ENCODE measurements at places on chromosomes 6 and 20.

DNA sequence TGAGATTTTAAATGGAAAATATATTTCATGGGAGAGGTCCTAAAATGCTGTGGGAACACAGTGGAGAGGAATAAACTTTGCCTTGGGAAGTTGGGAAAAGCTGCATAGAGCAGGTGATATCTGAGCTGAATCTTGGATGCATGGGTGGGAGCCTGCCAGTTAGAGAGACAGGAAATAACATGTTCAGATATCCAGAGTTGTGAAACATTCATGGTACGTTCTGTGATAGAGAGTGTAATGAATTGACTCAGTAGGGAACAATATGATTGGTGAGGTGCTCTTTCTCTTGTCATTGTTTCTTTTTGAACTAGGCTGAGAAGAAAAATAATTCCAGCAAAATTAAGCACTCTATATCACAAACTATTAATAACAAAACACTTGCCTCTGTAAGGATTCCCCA lies 72.8 kb downstream of the RPS12 start:
- no peak for DNase-seq

DNA sequence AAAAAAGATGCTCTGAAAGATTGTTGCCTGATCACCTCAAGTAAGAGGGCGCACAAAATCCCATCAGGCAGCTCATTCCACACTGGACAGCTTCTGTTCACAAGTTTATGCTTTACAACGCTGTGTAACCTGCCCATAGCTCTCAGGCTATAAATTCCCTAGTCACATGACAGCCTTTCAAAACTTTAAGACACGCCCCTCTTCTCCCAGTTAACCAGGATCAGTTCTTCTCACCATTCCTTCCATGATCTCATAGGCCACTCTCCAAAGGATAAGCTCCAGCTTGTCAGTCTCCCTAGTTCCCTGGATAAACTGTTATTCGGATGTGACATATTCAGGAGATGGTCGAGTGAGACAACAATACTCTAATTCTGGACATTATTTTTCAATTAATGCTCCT lies 15.0 kb downstream of the ADNP start:
- no peak for DNase-seq

- no peak for DNase-seq
Measured at GRCh38 chr6:150494241-150494640, 105.4 kb upstream of the PLEKHG1 start.

- DNase-seq: no peak
Measured at GRCh38 chr6:98992535-98992934, 44.8 kb upstream of the FBXL4 start.

DNA sequence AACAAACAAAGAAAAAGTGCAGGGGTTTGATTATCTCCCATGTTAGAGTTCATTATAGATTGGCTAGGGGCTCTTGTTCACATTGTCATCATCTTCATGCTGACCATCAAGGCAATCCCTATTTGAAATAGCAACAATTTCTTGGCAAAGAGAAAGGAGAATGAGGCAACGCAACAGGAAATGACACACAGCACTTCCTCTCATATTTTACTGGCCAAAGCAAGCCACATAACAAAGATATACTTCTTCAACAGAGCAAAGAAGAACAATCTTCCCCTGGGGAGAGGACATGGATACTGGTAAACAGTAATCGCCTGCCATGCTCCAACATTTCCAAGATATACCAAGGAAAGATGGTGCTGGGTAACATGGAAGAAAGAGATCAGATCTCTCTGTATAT lies 29.8 kb downstream of the EPM2A start:
- no peak for DNase-seq

DNA sequence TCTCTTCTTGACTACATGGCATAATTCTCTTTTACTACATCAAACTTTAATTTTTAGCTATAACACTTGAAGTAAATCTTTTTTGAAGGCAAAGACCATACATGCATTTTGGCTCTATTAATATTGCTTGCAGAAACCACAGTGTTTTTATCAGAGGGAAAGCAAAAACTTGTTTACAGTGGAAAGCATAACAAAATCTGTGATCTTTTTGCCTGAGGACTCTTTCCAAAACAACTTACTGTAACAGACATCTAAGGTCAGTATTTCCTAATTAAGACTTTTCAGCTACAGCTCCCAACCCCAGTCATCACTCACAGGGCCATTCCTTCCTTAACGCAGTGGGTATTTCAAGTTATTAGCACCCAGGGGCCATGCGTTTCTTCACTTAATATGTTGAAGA lies 274.7 kb downstream of the CDKAL1 start:
- DNase-seq: no peak

DNA sequence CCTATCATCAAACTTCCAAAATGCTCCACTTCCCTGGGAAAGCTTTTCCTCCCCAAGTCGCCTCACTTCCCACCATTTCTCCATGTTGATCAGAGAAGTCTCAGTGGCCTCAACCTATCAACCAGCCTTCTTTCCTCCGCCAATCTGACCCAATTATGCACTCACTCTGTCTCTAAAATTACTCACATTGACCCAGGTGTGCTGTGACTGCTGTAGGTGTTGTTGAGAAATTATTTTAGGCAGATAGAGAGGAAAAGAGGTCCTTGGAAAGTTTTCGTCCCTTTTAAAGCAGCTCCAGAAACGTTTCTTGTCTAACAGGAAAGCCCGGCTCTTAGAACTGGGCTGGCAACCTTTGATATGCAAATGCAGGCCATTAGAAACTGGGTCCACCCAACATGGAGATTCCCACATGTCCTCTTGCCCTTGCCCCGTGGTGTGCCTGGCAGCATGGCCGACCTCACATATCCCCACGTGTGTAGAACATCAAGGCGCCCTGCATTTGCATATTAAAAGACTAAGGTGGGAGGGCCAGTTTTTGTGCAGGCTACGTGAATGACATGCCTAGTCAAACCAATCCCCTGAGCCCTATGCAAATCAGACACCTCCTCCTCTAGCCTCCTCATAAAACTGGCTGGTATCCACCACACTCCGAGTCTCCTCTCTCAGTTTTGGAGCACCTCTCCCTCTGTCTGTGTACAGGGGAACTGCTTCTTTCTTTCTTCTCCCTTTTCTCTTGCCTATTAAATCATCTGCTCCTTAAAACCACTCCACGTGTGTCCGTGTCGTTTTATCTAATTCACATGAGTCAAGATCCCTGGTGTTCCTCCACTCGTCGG lies 12.9 kb downstream of the IPCEF1 start:
- DNase-seq: no peak

DNA sequence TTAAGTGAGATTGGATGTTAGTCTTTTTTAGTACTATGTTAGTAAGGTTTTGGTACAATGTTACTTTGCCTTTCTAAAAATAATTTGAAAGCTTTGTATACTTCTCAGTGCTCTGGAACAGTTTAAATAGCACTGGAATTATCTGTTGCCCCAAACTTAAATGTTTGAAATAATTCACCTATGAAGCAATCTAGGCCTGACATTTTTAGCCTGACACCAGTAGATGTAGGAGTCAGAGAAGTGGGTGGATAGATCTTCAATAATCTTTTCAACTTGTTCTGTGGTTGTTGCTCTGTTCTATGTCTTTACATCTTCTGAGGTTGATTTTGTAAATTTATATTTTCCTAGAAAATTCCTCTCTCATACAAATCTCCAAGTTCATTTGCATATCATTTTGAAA lies 103.1 kb upstream of the ADGRF1 start:
- no peak for DNase-seq

GRCh38 chr20:4726710-4727397 lies 5.1 kb downstream of the PRND start:
- DNase-seq: peak; percentile 36

DNA sequence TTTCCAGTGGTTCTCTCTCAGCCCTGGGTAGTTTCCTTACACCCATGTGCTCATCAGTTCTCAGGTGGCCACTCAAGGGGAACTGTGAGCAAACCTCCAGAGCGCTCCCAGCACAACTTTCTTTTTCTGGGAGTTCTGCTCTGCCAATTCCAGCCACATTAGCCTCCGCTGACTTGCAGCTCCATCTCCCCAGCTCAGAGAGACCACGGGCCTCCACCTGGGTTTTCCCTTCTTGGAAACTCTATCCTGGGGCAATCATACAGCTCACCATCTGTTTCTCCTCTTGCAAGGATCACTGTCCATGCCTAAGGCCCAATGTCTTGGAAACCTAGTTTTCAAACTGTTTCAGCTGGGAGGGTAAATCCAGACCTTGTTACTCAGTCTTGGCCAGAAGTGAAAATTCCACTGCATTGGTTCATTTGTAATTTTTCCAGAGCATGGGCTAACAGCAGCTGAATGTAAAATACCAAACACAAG lies 129.9 kb downstream of the EYA2 start:
- DNase-seq: no peak

GRCh38 chr6:96856856-96857255 lies 19.6 kb upstream of the GPR63 start:
- DNase-seq: no peak

- no peak for DNase-seq
Measured at GRCh38 chr6:161074496-161075121, 83.0 kb downstream of the MAP3K4 start.

- DNase-seq: no peak
Measured at GRCh38 chr6:129041563-129041962, 158.6 kb downstream of the LAMA2 start.

DNA sequence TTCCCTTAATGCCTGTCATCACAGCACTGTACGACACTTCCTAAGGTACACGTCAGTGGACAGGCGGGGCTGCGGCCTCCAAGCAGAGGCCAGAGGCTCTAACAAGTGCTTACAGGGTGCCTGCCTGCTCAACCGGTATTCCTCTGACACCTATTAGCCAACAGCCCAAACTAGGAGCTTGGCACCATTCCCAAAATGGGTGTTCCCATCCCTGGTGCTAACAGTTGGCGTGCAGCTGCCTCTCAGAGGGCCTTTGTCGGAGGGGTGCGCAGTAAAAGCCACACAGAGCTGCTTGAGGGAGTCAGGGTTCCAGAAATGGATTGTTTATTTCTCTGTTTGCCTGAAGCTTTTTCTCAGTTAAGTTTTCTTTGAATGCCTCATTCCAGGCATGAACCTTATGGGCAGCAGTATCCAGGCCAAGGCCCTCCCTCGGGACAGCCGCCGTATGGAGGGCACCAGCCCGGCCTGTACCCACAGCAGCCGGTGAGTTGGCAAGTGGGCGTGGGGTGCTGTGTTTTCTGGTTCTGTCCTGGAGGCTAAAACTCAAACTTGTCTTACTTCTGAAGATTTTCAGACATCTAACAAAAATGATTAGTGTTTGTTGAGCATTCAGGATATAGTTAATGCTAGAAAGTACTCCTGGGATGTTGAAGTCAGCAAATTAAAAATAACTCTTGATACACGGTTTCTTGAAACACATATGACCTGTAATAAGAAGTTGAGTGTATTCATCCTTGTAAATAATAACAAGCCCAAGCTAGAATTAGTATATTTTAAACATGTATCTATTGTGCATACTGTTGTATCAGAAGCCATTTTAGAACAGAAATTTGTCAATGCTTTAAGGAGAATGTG lies 124.7 kb downstream of the TMEM242 start:
- DNase-seq: no peak

DNA sequence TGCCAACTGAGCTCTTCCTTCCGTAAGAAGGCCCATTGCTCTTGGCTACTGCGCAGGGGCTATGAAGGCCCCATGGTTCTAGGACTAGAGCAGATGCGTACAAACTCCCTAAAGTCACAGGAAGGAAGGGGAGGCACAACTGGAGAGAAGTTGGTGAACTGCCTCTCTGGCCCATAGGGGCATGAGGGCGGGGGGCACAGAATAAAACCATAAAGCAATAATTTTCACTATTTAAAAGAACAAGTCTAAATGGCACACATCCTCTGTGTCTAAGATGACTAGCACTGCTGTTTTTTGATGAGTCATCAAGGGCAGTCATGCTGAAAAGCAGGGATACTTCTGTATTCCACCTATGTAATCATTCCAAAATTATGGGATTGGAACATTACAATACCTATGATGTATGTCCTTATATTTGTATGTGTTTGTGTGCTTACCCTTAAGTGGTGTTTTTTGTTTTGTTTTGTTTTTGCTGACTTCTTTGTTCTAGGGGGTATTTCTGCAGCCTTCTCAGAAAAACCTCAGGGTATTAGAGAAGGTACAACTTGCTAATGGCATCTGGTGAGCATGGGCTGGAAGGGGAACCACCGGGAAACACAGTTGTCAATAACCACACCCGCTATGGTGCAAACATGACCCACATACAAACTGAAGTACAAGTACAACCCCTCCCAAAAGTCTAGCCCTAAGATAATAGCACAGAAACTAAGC lies 36.9 kb downstream of the B4GALT5 start:
- DNase-seq: peak; percentile 49

DNA sequence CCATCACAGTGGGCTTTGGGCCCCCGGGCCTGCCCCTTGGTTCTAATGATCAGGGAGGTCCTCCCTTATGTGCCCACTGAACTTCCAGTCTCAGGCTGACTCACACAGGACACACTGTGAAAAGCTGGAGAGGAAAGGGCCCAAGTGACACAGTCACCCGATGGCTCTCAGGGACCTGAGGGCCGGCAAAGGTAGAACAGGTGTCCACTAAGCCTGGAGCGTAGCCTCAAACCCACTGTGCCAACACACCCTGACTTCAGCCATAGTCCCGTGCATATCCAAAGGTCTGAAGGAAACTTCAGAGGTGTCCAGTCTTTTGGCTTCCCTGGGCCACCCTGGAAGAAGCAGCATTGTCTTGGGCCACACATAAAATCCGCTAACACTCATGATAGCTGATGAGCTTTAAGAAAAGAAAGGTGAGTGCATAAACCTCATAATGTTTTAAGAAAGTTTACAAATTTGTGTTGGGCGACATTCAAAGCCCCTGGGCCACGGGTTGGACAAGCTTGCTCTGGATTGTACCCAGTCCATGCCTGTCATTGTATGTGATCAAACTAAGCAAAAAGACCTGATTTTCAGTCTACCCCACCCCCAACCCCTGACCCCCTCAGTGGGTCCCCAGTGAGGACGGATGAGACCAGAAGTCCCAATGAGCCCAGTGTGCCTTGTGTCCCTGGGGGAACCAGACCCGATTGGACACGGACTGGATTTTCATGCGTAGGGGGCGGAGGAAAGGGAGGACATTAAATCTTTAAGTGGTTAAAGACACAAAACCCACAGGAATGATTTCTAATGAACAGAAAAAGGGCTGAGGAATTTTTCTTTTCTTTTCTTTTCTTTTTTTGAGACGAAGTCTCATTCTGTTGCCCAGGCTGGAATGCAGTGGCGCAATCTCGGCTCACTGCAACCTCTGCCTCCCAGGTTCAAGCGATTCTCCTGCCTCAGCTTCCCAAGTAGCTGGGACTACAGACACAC lies 6.1 kb downstream of the RAMACL start:
- DNase-seq: no peak

DNA sequence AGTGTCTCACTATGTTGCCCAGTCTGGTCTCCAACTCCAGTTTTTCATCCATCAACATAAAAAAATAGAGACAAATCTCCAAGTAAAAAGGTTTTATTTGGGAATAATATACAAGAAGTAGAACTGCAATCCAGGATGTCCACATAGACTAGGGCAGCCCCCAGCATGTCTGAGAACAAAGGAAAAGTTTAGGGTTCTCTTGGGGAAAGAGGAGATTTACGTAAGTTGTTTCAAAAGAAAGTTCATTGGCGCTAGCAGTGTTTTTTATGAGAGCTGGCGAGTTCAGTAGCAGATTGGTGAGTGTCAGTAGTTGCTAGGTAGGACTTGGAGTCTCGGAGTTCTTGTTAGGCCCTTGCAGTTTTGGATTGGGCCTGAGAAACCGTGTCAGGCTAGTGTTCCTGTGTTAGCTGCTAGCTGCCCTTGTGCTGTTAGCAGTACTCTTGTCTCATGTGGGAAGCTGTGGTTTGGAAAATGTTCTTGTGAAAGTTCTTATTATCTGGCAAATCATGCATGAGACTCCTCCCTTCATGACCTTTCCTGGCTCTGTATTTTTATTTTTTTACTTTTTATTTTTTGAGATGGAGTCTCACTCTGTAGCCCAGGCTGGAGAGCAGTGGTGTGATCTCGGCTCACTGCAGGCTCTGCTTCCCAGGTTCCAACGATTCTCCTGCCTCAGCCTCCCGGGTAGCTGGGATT lies 24.7 kb downstream of the TTLL9 start:
- DNase-seq: no peak
